Naive thymus-derived CD4-positive, alpha-beta T cell (primary cell): ENCODE measurements at places on chromosomes 7 and 10.

GRCh38 chr10:12348870-12349628 is at the start of gene CAMK1D:
Gene CAMK1D (plus strand): TSS chr10:12349547.
- peaks cover 19% of the 10 kb centered on the region for H3K4me1 ChIP-seq
- H3K4me3 ChIP-seq: peak within 1 kb of the TSS; percentile 83
- no peaks in the 10 kb centered on the region for H3K27me3 ChIP-seq

- H3K4me1 ChIP-seq: no peaks in the 10 kb centered on the region
- DNase-seq: no peak
- no peak overlapping the region for H3K4me3 ChIP-seq
- no peaks in the 10 kb centered on the region for H3K27me3 ChIP-seq
- no peaks in the 10 kb centered on the region for H3K36me3 ChIP-seq
- H3K27ac ChIP-seq: no peak overlapping the region
These were observed 88.9 kb downstream of the CHRM2 start for GRCh38 chr7:136957391-136957790.

DNA sequence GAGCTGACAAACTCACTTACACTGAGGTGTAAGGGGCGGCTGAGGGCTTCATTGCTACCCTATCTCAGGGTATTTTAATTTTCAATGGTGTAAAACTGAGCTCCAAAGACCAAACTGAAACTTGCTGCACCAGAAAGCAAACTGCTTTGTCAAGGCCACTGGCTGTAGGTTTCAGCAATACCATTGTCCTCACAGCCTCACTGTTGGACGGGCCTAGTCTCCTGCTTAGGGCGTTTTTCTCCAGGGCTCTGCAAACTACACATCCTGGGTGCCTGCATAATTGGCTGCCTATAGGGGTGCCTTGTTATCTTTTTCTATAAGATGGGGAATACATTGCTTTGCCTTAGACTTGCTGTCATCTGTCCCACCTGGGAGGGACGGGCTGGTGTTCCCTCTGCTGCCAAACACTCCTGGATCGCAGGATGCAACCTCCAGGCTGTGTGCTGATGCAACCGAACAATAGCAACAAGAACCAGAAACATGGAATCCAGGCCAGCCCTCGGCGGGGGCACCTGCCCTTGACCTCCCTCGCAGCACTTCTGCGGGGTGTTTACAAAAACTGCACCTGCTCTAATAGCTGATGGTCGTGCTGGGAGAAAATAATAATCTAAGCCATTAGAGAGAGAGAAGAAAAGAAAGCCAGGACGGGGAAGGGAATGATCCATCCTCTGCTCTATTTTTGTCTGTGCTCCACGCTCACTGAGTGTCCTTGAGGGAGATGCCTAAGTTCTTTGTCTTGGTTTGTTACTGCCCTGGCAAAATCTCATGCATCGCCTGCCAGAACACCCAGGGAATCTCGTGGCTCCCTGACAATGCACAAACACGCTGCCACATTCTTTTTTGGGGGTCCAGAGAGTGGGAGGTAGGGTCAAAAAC is 104.5 kb downstream of the GALNT17 start:
- no peak overlapping the region for H3K27ac ChIP-seq
- no peaks in the 10 kb centered on the region for H3K36me3 ChIP-seq
- H3K4me1 ChIP-seq: no peaks in the 10 kb centered on the region
- no peak overlapping the region for H3K4me3 ChIP-seq

DNA sequence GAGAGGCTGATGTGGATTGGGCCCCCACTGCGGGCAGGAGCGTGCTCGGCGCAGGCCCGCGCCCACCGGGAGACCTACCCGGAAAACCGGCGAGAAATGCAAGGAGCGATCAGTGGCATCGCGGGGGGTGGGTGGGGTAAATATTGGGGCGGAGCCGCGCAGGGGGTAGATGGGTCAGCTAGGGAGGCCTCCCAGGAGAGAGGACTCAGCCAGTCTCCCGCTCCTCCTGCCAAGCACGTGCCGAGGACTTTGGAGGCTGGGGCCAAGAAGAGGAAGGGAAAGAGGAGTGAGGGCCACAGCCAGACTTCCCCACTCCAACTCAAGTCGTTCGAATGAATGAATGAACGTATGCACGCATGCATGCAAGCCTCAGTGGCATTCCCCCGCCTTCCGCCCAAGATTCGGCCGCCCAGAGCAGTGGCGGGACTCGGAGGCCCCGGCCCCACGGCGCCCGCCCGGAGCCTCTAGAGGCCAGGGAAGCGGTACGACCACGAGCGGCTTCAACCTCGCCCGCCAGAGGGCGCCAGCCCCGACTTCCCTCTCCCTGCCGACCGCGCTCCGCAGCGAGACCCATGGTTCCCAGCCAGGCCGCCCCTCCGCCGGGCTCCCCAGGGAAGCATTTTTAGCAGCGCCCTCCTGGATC is 3.6 kb downstream of the NPM3 start:
- H3K27ac ChIP-seq: no peak overlapping the region
- H3K36me3 ChIP-seq: no peaks in the 10 kb centered on the region
- H3K4me3 ChIP-seq: peak overlapping the region; percentile 64
- peaks cover 8% of the 10 kb centered on the region for H3K27me3 ChIP-seq
- H3K4me1 ChIP-seq: peaks cover 57% of the 10 kb centered on the region

DNA sequence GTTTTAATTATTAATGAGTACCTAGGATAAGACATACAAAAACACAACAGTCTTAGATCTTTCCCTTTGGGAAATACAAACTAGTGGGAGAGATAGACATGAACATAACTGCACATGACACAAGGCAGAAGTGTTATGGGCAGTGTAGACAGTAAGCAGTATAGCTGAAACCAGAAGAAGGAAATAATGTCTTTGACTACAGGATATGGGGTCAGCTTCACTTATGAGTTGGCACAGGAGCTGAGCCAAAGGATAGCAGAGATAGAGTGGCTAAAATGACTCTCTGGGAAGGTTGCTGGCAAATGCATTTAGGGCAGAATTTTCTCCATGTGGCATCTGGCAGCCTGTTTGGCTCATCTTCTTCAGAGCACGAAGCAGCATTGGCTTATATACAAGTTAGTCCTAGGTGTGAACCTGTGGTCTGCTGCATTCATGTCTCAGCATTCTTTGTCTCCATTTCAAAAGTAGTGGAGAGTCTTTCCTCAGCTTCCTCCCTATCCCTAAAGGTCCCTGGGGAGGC is 60.3 kb upstream of the FEZF1 start:
- H3K27ac ChIP-seq: no peak overlapping the region
- no peaks in the 10 kb centered on the region for H3K27me3 ChIP-seq
- H3K4me1 ChIP-seq: no peaks in the 10 kb centered on the region
- no peaks in the 10 kb centered on the region for H3K36me3 ChIP-seq
- H3K4me3 ChIP-seq: no peak overlapping the region

- no peaks in the 10 kb centered on the region for H3K36me3 ChIP-seq
- H3K27me3 ChIP-seq: no peaks in the 10 kb centered on the region
These were observed 120.2 kb downstream of the CACNB2 start for GRCh38 chr10:18260310-18260922.

GRCh38 chr10:101189461-101190401 is 39.5 kb downstream of the LBX1 start:
- no peaks in the 10 kb centered on the region for H3K36me3 ChIP-seq
- no peaks in the 10 kb centered on the region for H3K4me1 ChIP-seq
- no peak overlapping the region for H3K27ac ChIP-seq
- H3K4me3 ChIP-seq: no peak overlapping the region

DNA sequence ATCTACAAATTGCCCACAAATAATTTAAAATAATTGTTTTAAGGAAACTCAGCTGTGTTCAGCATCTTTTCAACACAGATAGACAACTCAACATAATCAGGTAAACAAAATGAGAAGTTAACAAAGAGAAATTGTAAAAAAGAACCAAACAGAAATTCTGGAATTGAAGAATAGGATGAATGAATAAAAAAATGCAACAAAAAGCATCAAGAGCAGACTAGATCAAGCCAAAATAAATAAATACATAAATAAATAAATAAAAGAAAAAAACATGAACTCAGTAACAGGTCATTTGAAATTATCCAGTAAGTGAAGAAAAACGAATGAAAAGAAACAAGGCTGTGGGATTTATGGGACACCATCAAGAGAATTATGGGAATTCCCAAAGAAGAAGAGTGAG is 94.0 kb upstream of the CDK6 start:
- no peaks in the 10 kb centered on the region for H3K27me3 ChIP-seq
- no peak overlapping the region for H3K4me3 ChIP-seq
- H3K4me1 ChIP-seq: no peaks in the 10 kb centered on the region
- no peak overlapping the region for H3K27ac ChIP-seq
- H3K36me3 ChIP-seq: no peaks in the 10 kb centered on the region
- DNase-seq: no peak
